AG04449 (cell line): ENCODE measurements at places on chromosomes 1 and 21.

- no peak for DNase-seq
Measured at GRCh38 chr21:31728952-31729351, 3.0 kb downstream of the SCAF4 start.

DNA sequence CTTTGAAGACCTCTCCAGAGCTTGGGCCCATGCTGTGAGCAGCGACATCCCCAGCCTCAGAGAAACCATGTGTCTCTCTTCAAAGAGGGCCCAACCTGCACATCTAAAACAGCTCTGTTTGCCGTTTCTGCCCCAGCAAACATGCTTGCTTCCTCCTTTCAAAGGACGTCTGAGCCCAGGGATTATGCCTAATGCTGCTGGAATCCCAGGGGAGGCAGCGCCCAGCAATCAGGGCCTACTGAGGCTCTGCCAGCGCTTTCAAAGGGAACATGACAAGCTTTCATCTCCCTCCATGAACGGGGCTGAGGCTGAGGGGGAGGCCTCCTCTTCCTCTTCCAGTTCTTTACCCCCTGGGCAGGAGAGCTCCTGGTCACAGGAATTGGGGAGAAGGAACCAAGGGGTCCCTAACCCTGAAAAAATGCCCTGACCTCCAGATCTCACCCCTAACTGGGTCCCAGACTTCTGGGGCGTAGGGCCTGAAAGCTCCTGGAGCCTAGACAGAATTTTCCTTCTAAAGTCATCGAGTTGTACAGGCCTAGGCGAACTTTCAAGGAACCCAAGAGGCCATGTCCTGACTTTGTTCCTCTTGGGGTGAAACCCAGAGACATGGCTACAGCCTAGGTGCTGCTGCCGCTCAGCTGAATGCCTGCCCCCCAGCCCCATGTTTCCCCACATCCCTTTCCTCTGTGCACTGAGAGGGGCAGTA, 13.4 kb upstream of the ASCL5 start:
- no peak for DNase-seq

DNA sequence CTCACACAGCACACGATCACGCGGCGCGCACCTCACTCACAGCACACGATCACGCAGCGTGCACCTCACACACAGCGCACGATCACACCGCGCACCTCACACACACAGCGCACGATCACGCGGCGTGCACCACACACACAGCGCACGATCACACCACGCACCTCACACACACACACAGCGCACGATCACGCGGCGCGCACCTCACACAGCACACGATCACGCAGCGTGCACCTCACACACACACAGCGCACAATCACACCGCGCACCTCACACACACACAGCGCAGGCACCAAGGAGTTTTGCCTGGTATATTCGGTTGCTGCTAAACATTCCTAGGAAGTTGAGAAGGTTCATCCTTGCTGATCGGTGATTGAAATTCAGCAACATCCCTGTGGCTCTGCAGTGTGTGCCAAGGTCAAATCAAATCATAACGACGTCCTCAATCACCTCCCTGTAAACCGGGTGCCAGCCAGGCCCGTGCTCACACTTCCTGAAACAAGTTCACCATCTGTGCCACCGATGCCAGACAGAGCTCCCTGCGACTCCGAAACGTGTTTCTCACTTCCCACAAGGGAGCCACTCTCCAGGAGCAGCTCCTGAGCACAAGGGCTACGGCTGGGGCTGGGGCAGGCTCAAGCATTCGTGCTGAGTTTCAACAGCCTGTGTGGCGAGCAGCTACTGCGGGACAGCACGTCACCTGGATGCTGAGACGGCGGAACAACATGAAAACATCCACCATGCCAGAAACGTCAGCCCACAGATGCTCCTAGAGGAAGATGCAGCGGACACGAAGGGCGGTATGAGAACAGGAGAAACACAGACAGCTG, 30.2 kb downstream of the WDR4 start:
- no peak for DNase-seq

GRCh38 chr1:203031467-203031866, 5.2 kb downstream of the PPFIA4 start:
- no peak for DNase-seq

DNA sequence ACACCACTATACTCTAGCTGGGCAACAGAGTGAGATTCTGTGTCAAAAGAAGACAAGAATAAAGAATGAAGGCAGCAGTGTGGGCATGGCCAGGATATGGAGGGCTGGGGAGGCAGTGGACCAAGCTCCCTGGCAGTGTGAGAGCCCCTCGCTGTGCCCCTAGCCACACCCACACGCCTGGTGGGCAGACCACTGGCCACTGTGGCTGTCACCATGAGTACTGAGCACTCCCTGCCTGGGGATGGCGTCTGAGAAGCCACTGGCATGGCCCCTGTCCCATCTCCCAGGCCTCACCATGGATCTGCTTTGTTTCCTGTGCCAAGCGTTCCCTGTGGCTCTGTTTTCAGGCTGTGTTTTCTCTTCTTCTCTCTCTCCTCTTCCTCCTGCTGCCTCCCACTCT, 51.7 kb downstream of the STUM start:
- DNase-seq: no peak

- DNase-seq: no peak
Measured at GRCh38 chr1:205491794-205492193, 12.7 kb upstream of the CDK18 start.

- no peak for DNase-seq
Measured at GRCh38 chr1:182229451-182229850, 162.1 kb downstream of the GLUL start.

DNA sequence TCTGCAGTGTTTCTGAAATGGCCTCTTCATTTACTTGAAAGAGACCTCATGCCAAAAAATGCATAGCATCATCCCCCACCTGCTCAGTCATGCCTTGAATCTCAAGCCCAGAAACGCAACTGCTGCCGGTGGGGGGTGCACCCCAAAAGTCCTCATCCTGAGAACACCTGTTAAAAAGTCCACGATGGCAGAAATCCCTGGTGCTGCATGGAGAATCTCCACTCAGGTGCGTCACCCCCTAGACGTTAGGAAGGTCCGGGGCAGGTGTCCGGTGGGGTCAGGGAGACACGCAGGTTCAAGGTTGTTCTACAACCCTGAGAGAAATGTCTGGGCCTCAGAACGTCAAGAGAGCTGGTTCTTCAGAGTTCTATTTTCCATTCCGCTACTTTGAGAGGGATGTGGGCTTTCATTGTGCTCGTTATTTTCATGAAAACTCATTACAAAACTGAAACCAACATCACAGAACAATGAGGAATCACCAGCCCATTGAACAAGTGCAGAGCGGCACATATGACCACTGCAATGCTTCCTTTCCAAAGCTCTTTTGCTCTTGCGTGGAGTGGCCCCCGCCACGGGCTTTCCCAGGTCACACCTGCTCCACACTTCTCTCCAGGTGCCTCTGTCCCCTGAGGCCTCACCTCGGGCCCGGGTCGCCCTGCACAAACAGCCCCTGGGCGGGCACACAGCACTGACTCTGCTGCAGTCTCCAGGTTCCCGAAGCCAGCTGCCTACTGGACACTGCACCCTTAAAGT, 201.9 kb downstream of the TOMM20 start:
- no peak for DNase-seq
